Upper lobe of left lung (tissue), 6 donors: ENCODE measurements at places on chromosomes 13 and 19. TPM values are rescaled to one million over a fixed set of nuclear protein-coding genes. Genes with fewer than 3 reads are reported as not detected.

GRCh38 chr19:4980838-4981680 lies 12.1 kb downstream of the KDM4B start:
- no peaks in the 10 kb centered on the region for H3K27me3 ChIP-seq
- H3K4me1 ChIP-seq = peaks cover 64% of the 10 kb centered on the region

ZNF44 gene
- 15.4 TPM for total RNA-seq

- H3K27ac ChIP-seq = no peak overlapping the region
- no peak for DNase-seq
- no peaks in the 10 kb centered on the region for H3K36me3 ChIP-seq
- no peaks in the 10 kb centered on the region for H3K27me3 ChIP-seq
- no peaks in the 10 kb centered on the region for H3K4me1 ChIP-seq
These were observed 73.0 kb downstream of the ZNF100 start for GRCh38 chr19:21694171-21694906.

ZNF850 gene
- total RNA-seq = 1.0 TPM

DNA sequence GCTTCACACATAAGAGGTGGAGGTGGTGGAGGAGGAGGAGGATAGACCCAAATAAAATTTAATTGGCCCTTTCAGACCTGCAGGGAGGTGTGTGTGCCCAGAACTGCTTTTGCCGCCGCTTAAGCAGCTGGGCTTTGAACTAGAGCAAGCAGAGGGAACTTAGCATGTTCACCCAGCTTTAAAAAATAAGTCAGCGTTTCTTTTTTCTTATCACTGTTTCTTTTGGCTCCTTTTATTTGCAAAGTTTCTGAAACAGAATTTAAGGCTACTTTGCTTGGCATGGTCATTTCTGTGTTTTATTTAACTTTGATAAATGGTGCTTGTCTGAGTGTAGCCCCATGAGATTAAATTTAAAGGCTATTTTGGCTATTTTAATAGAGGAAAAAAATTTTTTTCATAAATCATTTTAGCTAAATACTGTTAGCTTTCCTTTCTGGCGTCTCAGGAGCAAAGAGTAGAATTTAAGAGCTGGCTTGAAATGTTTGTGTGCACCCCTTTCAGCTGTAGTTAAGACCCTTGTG lies 43.3 kb upstream of the RNF113B start:
- no peak overlapping the region for H3K4me3 ChIP-seq
- no peak for DNase-seq
- H3K36me3 ChIP-seq = no peaks in the 10 kb centered on the region
- H3K4me1 ChIP-seq = peaks cover 30% of the 10 kb centered on the region
- no peak overlapping the region for H3K27ac ChIP-seq
- H3K27me3 ChIP-seq = no peaks in the 10 kb centered on the region

ZNF772 gene
- total RNA-seq = 5.2 TPM

- H3K36me3 ChIP-seq = no peaks in the 10 kb centered on the region
- no peak overlapping the region for H3K4me3 ChIP-seq
- H3K27ac ChIP-seq = no peak overlapping the region
- peak; percentile 59 for DNase-seq
- H3K4me1 ChIP-seq = no peaks in the 10 kb centered on the region
- H3K27me3 ChIP-seq = no peaks in the 10 kb centered on the region
These were observed 10.7 kb downstream of the APLP1 start for GRCh38 chr19:35879068-35879467.

GRCh38 chr13:25409938-25410337 lies 38.2 kb downstream of the ATP8A2 start:
- H3K4me1 ChIP-seq = no peaks in the 10 kb centered on the region
- no peaks in the 10 kb centered on the region for H3K27me3 ChIP-seq
- no peaks in the 10 kb centered on the region for H3K36me3 ChIP-seq
- no peak for DNase-seq
- H3K27ac ChIP-seq = no peak overlapping the region

LILRB2 gene
- 12.1 TPM for total RNA-seq

GAPDHS gene
- not detected for total RNA-seq

GRCh38 chr13:43196086-43196621 lies 172.8 kb downstream of the DNAJC15 start:
- DNase-seq = no peak
- H3K27ac ChIP-seq = no peak overlapping the region
- H3K36me3 ChIP-seq = no peaks in the 10 kb centered on the region
- no peak overlapping the region for H3K4me3 ChIP-seq
- H3K4me1 ChIP-seq = no peaks in the 10 kb centered on the region

CASP14 gene
- total RNA-seq = not detected
